ENCODE measurements at places on chromosomes 2 and 18.
A peak's percentile ranks its signal among the peaks of the same experiment; 100 is the strongest.

GRCh38 chr2:43563679-43564078 lies 32.2 kb downstream of the THADA start:
- no peak for DNase-seq

DNA sequence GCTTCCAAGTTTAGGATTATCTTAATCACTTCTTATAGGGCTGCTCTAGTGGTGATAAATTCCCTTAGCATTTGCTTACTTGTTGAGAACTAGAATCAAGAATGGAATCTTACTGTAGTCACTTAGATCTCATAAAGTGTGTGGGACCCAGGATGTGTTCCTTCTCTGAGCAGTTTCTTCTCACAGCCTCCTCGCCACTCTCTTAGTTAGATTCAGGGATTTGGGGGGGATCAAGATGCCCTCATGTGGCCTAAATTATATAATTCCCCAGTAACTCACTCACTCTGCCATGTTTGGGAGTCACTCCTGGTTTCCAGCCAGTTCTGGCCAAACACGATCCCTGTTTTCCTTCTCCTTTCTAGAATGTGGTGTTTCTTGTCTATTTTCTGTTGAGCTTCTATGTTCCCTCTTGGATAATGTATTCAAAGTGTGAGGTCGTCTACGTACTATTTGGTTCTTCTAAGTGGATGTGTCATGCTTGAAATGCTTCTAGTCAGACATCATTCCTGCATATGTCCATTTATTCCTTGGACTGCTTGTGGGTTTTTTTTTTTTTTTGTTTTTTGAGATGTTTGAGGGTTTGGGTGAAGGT lies 414.9 kb upstream of the SYT4 start:
- no peak for DNase-seq

DNA sequence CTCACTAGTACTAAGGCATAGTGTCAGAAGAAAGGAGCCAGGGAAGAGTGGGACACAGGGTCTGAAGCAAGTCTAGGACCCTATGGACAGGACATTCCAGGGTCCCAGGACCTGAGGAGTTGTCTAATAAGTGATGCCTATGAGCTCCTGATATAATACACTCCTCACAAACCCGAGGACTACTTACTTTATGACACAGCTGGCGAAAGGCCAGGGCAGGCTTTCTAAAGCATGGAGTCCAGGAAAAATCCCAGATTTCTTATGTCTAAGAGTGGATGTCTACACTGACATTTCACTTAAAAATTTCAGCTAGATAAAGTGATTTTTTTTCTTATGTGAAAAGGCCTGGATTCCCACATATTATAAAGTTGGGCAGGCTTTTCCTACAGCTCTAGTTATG lies 502.2 kb upstream of the SETBP1 start:
- DNase-seq = no peak

- no peak for DNase-seq
Measured at GRCh38 chr18:30361864-30362540, 680.5 kb downstream of the DSC3 start.

DNA sequence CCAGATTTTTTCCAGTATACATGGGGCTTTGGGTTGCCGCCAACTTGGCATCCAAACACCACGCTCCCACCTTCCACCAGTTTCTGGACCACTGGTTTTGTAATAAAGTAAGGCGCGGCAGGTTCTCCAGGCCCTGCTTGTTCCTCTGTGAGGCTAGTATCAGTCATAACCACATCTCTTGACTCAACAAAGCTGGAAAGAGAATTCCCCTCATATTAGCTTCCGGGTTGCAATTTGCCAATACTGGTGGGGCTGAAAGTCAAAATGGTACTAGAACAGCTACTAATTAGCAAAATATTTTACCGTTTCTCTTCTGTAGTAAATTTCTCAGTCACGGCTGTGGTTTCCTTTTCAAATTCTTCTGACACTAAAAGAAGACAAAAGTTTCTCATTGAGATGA lies 25.0 kb downstream of the TTN start:
- no peak for DNase-seq

GRCh38 chr2:201262718-201263117 lies 2.4 kb downstream of the CASP8 start:
- DNase-seq = no peak

DNA sequence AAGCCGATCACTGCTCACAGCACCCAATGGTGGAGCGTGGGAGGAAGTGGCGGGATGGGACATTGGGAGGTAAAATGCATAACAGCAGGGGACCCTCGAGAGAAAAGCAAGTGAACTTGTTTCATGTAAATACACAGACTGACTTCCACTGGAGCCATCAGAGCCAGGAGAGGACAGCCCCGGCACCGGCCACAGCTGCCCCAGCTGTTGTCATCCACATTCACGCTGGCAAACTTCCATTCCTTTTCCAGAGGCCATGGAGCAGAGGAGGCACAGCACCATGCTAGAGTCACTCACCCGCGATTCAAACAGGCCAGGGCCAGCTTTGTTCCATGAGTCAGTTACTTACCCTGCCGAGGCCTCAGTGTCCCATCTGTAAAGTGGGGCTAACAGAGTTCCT lies 610.9 kb upstream of the SALL3 start:
- DNase-seq = no peak

DNA sequence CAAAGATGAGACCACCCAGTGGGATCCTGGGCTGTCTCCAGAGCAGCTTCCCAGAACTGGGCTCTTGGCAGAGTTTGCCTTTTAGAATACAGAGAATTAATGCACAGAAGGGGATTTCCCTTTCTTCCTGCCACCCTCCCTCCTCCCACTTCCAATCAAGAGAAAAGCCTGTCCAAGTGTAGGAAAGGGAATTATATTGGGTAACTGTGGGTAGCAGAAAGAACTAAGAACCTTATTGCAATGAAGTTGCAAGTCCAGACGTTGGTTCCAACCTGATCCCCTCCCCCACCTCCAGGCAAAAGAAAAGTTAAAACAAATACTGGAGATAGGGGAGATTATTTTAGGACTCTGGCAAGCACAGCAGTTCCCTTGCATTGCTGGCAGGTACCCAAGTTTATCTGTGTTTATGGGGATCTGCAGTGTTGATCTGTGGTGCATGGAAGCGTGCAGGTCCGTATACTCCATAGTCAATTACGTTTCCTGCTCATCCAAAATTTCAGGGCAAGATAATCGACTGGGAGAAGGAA lies 114.3 kb downstream of the PRKCE start:
- DNase-seq = no peak

GRCh38 chr2:2834105-2834504 lies 503.0 kb upstream of the MYT1L start:
- no peak for DNase-seq

DNA sequence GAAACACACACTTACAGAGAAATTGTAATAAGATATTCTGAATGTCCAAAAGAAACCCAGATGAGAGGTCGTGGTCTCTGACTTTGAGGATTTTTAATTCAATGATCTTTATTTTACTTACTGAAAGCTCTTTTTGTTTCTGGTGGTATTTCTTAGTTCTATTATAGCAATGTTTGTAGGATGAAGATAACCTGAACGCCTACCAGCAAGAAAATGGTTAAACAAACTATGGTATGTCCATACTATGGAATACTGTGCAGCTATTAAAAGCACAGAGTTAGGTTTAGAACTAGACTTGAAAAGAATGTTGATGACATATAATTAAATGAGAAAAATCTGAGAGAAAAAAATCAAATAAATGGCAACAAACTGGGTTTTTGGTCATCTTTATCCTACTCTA lies 60.3 kb downstream of the LPIN2 start:
- DNase-seq = no peak

- no peak for DNase-seq
Measured at GRCh38 chr2:166417669-166418068, 41.9 kb upstream of the SCN9A start.

GRCh38 chr2:88448248-88448647 lies 4.2 kb downstream of the FOXI3 start:
- DNase-seq = no peak

DNA sequence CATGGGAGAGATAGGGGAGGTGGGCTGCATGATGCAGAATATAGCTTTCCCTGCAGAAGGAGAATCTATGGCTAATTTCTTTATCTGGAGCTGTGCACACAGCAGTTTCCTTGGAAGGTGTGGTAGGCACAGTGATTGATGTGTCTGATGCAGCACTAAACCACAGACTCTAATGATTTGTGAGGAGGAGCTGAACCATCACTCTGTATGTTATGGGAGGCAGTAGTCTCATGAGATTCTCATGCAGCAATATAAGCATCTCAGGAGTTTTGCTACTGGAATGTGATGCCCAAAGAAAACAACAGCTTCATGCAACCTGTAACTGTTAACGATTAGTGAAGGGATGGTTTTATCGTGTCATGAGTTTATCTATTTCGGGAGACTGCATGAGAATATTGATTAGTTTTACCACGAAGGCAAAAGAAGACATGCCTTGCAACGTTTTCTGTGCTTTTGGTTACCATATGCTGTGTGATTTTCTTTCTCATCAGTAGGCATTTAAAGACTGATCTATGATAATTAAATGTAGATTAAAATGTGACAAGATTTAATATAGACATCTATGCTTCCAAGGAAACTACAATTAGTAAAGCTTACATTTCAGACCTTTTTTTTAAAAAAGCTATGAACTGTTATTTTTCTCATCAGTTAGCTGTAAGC lies 286.8 kb downstream of the ARL6IP6 start:
- no peak for DNase-seq

DNA sequence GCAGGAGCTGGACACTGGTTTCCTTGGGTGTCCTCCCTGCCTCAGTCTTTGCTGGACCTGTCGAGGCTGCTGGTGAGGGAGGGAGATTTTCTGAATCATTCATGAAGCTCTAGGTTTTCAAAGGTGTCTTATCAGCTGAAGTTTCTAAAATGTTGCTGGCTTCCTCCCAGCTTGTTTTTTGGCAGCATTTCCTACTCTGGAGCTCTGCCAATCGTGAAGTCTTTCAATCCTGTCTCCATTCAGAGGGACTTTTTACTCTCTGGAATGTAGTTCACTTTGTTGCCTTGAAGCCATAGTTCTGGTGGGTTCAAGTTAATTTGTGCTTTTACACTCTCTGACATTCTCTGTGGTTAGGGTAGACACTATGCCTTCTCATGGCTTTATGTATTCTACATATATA lies 23.9 kb downstream of the SNTG2 start:
- no peak for DNase-seq

- no peak for DNase-seq
Measured at GRCh38 chr2:101962309-101962708, 29.5 kb upstream of the IL1R2 start.

DNA sequence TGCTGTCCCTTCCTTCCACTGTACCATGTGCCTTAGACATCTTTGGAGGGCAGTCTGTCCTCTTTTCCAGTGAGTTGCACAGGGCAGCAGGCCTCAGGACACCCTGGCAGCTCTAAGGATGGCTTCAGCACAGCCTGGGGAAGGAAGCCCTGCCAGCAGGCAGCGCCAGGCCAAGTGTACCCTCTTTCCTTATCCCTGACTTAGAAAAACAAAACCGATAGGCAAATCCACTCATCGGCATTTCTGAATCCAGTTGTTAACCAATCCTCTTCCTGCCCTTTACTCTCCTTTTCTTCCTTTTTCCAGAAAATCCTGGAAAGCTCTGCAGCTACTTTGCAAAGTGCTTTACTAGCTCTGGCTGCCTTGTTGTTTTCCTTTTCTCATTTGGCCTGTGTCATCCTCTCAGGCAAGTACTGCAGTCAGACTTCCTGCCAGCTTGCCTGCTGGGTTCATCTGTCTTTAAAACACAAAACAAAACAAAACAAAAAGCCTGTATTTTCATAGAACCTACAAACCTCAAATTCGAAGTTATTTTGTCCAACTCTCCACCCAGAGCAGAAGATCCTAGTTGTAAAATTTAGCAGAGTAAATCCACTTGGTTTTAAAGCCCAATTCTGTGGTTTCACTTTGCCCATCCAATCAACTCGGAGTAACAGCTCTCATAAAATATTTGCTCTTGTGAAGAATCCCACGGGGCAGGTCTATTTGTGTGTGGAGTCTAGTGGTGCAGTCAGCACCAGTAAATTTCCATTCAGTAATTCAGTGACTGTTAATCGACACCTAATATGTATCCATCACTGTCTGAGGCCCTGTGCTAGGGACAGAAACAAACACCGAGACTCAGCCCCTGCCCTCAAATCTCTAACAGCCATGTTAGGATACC lies 45.2 kb downstream of the PCBP1 start:
- DNase-seq = peak; percentile 43

DNA sequence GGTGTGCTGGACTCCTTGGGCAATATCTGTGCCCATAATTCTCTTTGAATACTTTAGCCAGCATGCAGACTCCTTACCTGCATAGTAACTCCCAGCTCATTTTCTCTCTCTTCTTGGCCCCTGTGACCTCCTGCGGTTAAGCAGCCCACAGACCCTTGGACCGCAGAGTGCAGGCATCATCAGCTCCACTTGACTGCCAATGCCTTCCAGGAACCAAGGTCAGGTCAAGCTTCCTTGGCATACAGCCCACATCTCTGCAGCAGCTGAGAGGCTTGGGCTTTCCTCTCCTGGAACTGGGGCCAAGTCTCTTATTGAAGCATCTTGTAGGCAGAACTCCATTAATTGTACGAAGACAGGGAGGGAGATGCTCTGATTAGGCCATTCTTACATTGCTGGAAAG lies 130.1 kb upstream of the PIEZO2 start:
- no peak for DNase-seq

DNA sequence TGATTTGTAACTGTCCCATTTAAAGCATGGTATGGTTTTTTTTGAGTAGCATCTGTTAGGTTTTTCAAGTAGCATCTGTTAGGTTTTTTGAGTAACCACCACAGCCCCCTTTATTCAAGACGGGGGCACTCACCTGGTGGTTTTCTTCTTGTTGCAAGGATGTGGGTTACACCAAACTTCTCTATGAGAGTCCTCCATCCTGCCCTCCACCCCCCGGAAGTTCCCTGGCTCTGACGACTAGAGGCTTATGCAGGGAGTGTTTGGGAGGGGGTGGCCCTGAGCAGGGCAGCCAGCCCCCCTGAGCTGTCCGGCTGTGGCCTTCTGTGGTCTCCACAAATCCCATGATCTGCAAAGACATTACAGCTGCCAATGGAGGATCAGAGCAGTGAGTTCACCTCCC lies 39.3 kb downstream of the MTCL1 start:
- DNase-seq = no peak

DNA sequence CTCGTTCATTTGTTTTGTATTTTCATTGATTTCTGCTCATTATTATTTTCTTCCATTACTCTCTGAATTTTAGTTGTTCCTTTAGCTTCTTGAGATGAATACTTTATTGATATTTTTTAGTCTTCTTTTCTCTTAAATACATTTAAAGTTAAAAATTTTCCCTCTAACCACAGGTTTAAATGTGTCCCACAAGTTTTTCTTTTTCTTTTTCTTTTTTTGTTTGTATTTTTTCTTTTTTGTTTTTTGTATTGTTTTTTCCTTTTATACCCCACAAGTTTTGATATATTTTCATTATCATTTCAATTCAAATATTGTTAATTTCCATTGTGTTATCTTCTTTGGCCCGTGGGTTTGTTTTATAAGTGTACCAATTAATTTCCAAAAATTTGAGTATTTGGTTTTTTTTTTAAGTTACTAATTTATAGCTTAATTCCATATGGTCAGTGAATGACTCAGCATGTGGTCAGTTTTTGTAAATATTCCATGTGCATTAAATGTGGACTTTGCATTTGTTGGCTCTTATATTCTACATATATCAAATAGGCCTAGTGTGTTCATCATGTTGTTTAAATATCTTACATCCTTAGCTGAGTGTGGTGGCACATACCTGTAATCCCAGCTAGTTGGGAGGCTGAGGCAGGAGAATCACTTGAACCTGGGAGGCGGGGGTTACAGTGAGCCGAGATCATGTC lies 16.2 kb downstream of the CENPO start:
- DNase-seq = no peak

GRCh38 chr2:182132605-182133004 lies 147.0 kb downstream of the PPP1R1C start:
- no peak for DNase-seq

- DNase-seq = no peak
Measured at GRCh38 chr2:221016551-221016950, 555.6 kb downstream of the EPHA4 start.

Measured in head of caudate nucleus (tissue), 42 donors.